ENCODE measurements at places on chromosomes 5 and 9. TPM values are rescaled to one million over a fixed set of nuclear protein-coding genes. Genes with fewer than 3 reads are reported as not detected.

Gene CCL19
- total RNA-seq, result not detected

Gene ADCY2
- 0.34 TPM for total RNA-seq

Gene PCDHB14
- 4.3 TPM for total RNA-seq

Gene PCDHGB3
- total RNA-seq, result 14.9 TPM

Gene PCDHA6
- not detected for total RNA-seq

Gene FOXD4L3
- total RNA-seq, result not detected

Gene RGS14
- total RNA-seq, result 2.7 TPM

Gene ZNF454
- 2.6 TPM for total RNA-seq

Gene SQSTM1
- 408 TPM for total RNA-seq

Gene SYNPO
- total RNA-seq, result 590 TPM

Gene PPP1R26
- total RNA-seq, result 19.0 TPM

DNA sequence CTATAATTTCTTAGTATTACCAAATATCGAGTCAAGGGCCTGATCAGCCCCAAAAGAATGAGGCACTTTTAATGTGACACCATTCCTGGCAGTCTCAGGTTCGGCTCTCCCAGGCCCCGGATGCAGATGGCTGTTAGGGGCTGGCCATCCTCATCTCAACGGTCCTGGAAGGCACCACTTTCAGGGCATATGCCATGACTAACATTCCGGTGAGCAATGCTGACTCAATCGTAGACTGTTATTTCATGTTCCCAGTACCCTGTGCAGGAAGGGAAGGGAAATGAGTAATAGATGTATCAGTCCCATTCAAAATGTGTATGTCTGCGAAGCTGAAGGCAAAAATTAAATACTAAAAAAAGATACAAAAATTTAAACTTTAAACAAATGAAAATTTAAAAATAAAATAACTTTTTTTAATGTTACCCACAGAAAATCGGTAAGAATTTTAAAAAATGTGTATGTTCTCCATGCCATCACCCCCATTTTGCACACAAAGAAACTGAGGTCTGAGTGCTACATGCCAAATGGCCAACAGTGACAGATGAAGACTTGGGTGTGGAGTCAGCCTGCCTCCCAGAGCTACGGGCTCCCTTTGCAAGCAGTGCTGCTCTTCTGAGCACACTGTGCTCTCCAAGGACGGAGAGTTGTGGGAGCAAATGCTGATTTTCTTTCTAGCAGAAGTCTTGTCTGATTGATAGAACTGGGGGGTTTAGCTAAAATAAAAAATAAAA, 79.0 kb downstream of the GLDC start:
- no peak for DNase-seq
- no peak overlapping the region for H3K27ac ChIP-seq
- H3K4me1 ChIP-seq, result no peaks in the 10 kb centered on the region
- no peaks in the 10 kb centered on the region for H3K27me3 ChIP-seq
- H3K4me3 ChIP-seq, result no peak overlapping the region
- H3K36me3 ChIP-seq, result no peaks in the 10 kb centered on the region

DNA sequence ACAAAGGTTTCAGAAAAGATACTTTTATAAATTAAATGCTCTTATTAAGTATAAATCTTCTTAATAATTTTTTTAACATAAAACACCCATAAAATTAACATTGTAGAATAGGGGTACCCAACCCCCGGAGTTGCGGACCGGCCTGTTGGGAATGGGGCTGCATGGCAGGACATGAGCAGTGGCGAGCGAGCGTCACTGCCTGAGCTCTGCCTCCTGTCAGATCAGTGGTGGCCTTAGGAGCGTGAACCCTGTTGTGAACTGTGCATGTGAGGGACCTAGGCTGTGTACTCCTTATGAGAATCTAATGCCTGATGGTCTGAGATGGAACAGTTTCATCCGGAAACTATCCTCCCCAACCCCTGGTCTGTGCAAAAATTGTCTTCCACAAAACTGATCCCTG, 35.3 kb downstream of the CLINT1 start:
- H3K27me3 ChIP-seq, result no peaks in the 10 kb centered on the region
- no peak for DNase-seq
- H3K27ac ChIP-seq, result no peak overlapping the region

DNA sequence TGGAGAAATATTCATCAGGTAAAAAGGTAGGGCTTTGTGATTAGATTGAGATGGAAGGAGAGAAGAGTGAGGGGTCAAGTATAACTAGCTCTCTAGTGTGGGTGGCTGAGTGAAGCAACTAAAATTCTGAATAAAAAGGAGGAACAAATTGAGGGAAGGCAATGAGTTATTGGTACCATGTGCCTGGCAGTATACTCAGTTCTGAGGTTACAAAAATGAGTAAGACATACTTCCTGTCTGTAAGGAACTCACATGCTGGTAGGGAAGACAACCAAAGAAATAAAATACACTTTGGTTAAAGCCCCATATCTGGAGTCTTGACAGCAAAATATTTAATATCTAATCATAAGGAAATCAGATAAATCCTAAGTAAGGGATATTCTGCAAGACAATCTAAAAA, 476.8 kb upstream of the C9orf72 start:
- H3K4me1 ChIP-seq, result no peaks in the 10 kb centered on the region
- no peak overlapping the region for H3K4me3 ChIP-seq
- H3K36me3 ChIP-seq, result no peaks in the 10 kb centered on the region

DNA sequence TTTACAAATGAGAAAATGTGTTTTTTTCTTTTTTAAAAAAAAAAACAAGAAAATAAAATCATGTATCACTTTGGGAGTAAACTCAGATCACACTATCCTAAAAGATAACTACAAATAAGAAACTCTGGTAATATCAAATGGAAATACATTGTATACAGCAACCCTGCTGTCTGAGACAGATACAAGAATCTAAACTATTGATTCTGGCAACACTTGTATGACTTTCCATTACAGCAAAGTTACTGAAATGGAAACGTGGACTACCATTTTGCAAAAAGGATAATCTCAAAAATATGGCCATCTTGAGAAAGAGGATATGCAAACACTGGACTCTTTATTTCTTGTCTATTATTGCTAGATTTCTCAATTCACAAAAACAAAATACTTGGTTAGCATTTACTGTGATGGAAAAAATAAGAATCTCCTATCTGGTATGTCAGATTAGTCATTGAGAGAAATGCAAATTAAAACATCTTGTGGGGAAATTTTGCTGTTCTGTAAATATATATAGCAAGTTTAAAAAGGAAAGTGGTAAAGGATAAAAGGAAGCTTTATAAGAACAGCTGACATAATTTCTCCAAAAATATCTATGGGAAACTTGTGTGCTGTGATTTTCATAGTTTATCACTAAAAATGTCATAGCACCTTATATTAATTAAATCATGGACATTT, 112.9 kb upstream of the FER start:
- no peaks in the 10 kb centered on the region for H3K27me3 ChIP-seq

- H3K4me1 ChIP-seq, result peaks cover 18% of the 10 kb centered on the region
- no peaks in the 10 kb centered on the region for H3K27me3 ChIP-seq
- no peak for DNase-seq
- H3K27ac ChIP-seq, result peak overlapping the region; percentile 53
- H3K36me3 ChIP-seq, result no peaks in the 10 kb centered on the region
Observed at GRCh38 chr5:74433255-74433895, 207.2 kb downstream of the ENC1 start.

GRCh38 chr5:132022737-132023136, 11.3 kb upstream of the ACSL6 start:
- H3K27ac ChIP-seq, result no peak overlapping the region
- no peaks in the 10 kb centered on the region for H3K4me1 ChIP-seq
- DNase-seq, result no peak
- no peak overlapping the region for H3K4me3 ChIP-seq

DNA sequence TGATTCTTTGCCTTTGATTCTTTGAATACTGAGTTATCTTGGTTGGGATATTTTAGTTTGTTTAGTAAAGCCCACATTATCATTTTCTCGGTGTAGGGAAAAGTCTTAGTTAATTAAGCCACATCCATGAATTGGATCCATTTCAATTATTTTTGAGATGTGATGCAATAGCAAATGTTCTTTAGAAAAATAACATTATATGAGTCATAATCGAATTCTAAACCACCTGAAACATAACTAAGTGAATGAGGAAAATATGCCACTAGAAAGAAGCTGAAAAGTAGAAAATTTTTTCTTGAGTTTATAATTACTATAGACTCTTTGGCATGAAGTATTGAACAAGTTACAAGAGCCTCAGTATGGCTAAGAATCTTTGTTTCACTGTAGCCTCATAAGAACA, 17.5 kb upstream of the CCDC192 start:
- H3K27me3 ChIP-seq, result no peaks in the 10 kb centered on the region
- no peaks in the 10 kb centered on the region for H3K36me3 ChIP-seq
- peaks cover 11% of the 10 kb centered on the region for H3K4me1 ChIP-seq

DNA sequence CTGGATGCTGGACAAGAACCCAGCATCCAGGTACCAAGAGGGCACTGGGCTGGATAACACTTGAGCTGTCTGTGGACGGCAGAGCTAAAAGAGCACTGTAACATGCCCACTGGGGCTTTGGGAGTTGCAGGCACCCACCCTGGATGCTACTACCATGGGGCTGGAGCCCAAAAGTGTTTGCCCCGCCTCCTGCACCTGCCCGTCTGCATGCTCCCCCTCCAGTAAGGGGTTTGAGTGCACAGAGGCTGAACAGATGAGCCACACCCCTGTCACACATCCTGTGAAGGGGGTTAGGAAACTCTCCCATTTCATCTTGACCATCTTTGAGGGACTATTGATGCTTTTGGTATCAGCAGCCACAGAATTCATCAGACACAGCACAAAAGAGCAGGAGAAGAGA, 69.0 kb downstream of the LIX1 start:
- no peak for DNase-seq
- no peak overlapping the region for H3K4me3 ChIP-seq
- no peak overlapping the region for H3K27ac ChIP-seq
- H3K27me3 ChIP-seq, result no peaks in the 10 kb centered on the region
- H3K36me3 ChIP-seq, result no peaks in the 10 kb centered on the region

- no peak overlapping the region for H3K4me3 ChIP-seq
- no peak for DNase-seq
- no peaks in the 10 kb centered on the region for H3K4me1 ChIP-seq
- H3K27ac ChIP-seq, result no peak overlapping the region
- H3K36me3 ChIP-seq, result no peaks in the 10 kb centered on the region
Observed at GRCh38 chr5:153660919-153661318, 170.4 kb downstream of the GRIA1 start.

DNA sequence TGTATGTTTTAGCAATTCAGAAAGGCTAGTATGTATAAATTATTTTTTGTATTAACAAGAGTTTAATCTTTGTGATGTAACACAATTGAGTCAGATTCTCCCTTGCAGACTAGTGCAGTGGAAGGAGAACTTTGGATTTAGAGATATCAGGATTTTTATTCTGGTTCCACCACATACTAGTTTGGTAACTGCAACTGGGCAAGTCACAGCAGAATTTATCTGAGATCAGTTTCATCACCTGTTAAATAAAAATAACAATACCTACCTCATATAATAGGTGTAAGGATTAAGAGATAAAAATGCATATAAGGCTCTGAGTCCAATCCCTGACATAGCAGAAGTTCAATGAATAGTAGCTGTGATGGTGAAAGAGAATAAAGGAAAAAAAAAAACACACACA, 34.0 kb upstream of the ZNF462 start:
- H3K4me3 ChIP-seq, result no peak overlapping the region
- DNase-seq, result no peak
- H3K36me3 ChIP-seq, result no peaks in the 10 kb centered on the region
- no peak overlapping the region for H3K27ac ChIP-seq

DNA sequence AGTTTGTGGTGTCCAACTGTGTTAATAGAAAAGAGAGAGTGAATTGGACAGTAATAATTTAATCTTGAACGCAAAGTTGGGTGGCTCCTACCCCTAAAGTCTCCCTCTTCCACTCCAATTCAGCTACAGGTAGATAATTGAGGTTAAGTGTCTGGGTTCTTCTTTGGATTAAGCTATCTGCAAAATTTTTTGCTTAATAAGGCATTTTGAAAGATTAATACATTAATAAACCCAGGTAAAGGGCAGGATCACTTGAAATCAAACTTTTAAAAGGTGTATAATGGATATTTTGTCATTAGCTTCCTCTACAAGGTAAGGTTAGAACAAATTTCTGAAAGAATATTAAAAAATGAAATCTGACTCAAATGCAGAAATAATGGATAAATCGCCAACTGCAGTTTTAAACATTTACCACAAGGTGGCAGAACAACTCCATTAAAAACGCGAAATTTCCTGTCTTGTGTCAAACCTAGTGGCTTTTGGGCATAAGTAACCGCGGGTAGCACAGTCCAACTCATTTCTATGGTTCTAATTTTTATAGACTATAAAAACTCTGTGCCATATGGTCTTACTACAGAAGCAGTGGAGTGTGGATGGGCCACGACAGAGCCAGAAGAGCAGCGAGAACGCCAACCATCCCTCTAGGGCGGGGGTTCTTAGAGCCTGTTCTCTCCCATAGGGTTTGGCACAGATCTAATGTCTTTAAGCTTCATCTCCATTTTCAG, 276.5 kb downstream of the ARHGEF28 start:
- H3K36me3 ChIP-seq, result peaks cover 5% of the 10 kb centered on the region
- H3K27ac ChIP-seq, result peak overlapping the region; percentile 59
- H3K27me3 ChIP-seq, result no peaks in the 10 kb centered on the region
- no peak overlapping the region for H3K4me3 ChIP-seq

DNA sequence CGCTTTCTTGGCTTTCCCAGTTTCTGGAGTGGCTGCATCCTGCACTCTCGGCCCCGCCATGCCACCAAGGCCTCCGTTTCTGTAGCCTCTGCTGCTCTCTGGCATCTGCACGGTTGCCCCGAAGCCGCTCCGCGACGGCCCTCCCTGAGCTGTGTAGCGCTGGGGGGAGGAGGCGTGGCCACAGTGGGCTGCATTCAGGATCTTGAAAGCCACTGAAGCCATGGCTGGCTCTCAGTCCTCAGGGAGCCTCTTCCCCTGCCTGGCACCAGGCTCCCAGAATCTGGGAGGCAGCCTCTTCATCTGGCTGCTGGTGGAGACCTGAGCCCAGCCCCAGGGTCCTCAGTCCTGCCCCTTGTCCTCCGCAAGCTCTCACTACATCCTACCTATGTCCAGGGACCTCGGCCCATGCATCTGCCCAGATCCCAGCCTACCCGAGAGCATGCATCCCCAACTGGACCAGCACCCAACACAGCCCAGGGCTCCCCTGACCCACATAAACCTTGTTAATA, 25.1 kb downstream of the PAEP start:
- no peak overlapping the region for H3K27ac ChIP-seq
- H3K27me3 ChIP-seq, result no peaks in the 10 kb centered on the region
- no peaks in the 10 kb centered on the region for H3K4me1 ChIP-seq
- H3K36me3 ChIP-seq, result no peaks in the 10 kb centered on the region

- H3K4me1 ChIP-seq, result no peaks in the 10 kb centered on the region
- DNase-seq, result no peak
- H3K27me3 ChIP-seq, result no peaks in the 10 kb centered on the region
Observed at GRCh38 chr9:15416880-15417279, 5.8 kb upstream of the SNAPC3 start.

Data from heart left ventricle (tissue), 16 donors.